Effector memory CD8-positive, alpha-beta T cell (primary cell): ENCODE measurements at places on chromosomes 6 and 20.

GRCh38 chr6:95768539-95768938 lies 191.2 kb downstream of the MANEA start:
- no peak for DNase-seq

DNA sequence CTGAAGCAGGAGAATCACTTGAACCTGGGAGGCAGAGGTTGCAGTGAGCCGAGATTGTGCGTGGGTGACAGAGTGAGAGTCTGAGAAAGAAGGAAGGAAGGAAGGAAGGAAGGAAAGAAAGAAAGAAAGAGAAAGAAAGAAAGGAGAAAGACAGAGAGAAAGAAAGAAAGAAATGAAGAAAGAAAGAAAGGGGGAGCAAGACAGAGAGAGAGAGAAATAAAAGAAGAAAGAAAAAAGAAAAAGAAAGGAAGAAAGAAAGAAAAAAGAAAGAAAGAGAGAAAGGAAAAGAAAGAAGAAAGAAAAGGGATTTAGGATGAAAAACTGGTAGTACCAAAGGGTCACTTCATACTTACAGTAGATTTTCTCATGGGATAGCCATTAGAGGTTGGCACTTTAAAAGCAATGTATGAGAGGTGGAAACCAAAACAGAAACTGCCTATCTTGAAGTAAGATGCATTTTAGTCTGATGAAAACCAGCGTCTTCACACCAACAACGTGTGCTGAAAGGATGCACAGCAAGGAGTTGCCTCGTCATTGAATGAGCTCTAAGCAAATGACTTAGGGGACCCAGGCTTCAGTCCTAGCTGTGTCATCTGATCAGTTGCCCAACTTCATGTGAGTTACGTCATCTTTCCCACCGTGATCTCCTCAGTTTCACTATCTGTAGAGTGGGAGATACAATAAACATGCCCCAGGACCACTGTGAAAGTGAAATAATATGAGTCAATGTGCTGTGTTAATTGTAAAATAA lies 133.9 kb upstream of the NEDD9 start:
- DNase-seq = peak; percentile 29

DNA sequence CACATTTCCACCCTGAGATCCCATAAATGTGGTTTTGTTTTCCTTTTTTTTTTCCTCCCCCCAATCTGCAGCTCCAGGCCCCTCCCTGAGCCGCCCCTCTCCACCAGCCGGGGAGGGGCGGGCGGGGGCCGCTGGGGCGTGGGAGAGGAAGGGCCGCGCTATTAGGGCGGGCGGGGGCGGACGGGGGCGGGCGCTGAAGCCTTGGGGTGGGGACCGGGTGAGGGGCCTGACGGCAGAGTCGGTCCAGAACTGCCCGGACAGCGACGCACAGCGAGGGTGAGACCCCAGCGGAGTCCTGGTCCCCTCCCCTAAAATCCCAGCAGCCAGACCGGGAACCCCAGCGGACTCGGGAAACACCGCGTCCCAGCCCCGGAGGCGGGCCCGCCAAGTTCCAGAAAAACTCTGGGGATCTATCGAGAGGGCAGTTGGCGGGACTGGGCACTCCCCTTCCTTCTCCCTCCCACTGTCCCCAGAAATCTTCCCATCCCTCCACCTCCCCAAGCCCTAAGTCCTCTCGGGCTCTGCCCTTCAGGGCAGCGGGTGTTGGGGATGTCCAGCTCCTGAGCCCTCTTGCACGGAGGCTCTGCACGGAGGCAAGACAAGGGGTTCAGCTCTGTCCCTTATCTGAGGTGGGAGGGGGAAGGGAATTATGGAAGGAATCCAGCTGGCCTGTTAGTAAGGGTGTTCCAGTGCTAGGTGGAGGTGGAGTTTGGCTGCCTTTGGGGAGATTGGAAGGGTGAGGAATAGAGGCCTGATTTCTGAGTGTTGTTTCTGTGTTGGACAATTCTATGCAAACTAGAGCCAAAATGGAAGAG lies at the start of gene PRICKLE4:
Gene PRICKLE4, plus strand, starts transcription at position 232 of the 815 bp plus-strand sequence. CDS start 2,692 bp downstream, outside the sequence.
- no peak for DNase-seq

DNA sequence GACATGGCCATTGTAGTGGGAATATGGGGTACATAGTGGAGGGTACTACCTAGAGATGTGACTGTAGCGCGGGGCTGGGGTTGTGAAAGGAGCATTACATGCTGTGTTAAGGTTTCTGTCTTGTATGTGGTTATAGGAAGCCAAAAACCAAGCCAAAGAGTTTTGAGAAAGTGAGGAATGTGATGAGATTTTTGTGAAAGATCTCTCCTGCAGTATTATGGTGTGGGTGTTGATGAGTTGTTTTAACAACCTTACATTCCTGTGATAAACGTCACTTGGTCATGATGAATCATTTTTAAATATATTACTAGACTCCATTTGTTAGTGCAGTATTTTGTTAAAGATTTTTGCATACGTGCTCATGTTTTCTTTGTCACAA lies 48.9 kb downstream of the ZFAND3 start:
- DNase-seq = no peak

DNA sequence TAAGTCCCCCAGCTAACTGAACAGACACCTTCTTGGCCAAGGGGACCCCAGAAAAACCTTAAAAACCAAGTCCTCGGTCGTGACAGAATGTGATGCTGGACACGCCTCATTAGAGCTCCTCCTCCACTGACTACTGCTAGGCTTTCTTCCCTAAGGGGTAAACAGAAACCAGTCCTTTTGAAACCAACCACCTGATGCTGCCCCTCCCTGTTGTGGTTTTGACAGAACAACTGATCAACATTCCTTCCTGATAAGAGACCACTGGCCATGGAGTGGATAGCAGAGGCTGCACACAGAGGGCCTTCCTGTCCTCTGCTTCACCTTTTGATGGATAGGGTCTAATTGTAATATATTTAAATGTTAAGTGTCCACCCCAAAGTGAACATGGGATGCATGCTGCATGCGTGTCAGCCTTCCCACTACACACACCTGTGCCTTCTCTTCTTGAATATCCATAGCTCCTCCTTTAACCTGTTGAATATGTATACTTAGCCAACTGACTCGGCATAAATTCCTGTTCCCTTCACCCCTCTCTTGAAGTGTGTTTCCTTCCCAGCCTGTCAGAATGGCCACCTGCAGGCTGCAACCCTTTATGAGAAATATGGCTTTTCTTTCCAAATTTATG lies 27.9 kb upstream of the SLC2A12 start:
- no peak for DNase-seq

- peak; percentile 36 for DNase-seq
Measured at GRCh38 chr6:142207265-142207877, 60.3 kb downstream of the VTA1 start.

DNA sequence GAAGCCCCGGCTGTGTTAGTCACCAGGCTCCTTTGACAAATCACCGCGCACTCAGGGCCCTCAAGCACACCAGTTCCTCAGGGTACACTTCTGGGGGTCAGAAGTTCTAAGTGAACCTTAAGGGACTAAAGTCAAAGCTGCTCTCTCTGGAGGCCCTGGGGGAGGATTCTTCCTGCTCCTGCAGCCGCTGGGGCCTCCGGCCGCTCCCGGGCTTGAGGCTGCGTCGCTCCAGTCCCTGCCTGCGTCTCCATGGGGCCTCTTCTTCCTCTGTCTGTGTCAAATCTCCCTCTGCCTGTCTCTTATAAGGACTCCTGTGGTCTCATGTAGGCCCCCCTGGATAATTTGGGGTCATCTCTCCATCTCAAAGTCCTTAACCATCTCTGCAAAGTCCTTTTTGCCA lies 18.1 kb upstream of the GATA5 start:
- DNase-seq = no peak

GRCh38 chr6:113540466-113540865 lies 316.7 kb upstream of the MARCKS start:
- no peak for DNase-seq

GRCh38 chr6:118908441-118908840 lies 14.5 kb downstream of the ASF1A start:
- DNase-seq = no peak

- DNase-seq = no peak
Measured at GRCh38 chr6:158669145-158670035, 19.5 kb downstream of the SYTL3 start.

GRCh38 chr6:130944486-130944885 lies 117.3 kb downstream of the SMLR1 start:
- DNase-seq = no peak

GRCh38 chr6:161422710-161423680 lies 149.1 kb upstream of the AGPAT4 start:
- no peak for DNase-seq

DNA sequence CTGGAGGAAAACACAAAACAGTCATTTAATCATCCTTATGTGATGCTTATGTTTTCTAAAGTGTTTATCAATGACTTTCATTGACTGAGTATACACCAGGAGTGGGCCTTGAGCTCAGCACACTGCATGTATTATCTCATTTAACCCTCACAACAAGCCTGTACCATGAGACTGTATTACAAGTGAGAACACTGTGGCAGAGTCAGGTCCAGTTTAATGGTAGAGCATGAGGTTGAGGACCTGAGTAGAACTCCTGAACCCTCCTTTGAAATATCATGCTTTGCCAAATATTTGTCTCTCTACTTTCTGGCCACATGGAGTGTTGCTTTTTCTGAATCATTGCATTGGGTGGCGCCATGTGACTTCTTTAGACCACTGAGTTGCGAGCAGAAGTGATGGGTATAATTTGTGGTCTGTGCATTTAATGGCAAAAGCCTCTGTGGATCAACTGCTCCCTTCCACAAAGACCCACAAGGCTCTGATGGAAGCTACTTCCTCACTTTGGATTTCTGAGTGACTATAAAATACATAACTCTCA lies 65.0 kb upstream of the SIRPG start:
- no peak for DNase-seq

- no peak for DNase-seq
Measured at GRCh38 chr6:106866875-106867658, 107.5 kb downstream of the CD24 start.
